ENCODE measurements at places on chromosomes 2 and 18.

- no peak for DNase-seq
Observed at GRCh38 chr2:110657724-110658305, 20.0 kb downstream of the BUB1 start.

- DNase-seq = no peak
Observed at GRCh38 chr2:25831746-25832449, 46.4 kb downstream of the ASXL2 start.

GRCh38 chr2:3238951-3239841, 138.4 kb downstream of the EIPR1 start:
- DNase-seq = no peak

DNA sequence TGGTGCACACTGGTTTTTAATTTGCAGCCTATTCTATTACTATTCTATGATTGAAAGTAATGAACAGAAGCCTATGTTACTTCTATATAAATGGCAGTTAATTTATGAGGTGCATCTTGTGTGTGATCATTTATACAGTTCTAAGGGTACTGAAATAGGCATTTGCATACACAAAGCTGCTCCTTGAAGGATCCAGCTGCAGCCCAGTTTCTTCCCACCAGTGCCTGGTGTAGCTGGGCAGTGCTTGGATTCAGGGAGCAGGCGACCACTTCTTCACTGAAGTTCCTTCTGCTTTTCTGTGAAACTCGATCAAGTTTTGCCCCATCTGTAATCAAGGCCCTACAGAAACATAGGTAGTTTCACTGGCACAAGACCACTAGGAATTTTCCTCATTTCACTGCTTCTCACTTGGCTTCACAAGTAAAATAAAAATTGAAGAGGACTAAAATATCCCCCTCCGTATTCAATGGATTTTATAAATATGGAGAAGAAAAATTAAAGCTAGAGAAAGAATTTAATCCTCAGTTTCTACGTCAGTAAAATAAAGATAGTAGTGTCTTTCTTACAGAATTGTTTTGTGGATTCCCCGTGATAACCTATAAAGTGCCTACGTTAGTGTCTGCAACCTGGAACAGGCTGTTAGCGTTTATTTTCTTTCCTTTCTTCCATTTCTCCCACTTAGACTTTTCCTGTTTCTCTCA, 1.7 kb upstream of the LPIN2 start:
- DNase-seq = no peak

GRCh38 chr2:188610827-188611226, 319.2 kb downstream of the GULP1 start:
- no peak for DNase-seq

GRCh38 chr2:132978840-132979239, 308.8 kb upstream of the LYPD1 start:
- no peak for DNase-seq

GRCh38 chr18:55390898-55391297, 197.1 kb downstream of the TCF4 start:
- DNase-seq = no peak

- no peak for DNase-seq
Observed at GRCh38 chr2:177810906-177811305, 261.7 kb downstream of the PDE11A start.

GRCh38 chr2:181570833-181571661, 85.9 kb downstream of the CERKL start:
- no peak for DNase-seq

GRCh38 chr2:26344581-26345282, 1.2 kb upstream of the SELENOI start:
- DNase-seq = no peak

DNA sequence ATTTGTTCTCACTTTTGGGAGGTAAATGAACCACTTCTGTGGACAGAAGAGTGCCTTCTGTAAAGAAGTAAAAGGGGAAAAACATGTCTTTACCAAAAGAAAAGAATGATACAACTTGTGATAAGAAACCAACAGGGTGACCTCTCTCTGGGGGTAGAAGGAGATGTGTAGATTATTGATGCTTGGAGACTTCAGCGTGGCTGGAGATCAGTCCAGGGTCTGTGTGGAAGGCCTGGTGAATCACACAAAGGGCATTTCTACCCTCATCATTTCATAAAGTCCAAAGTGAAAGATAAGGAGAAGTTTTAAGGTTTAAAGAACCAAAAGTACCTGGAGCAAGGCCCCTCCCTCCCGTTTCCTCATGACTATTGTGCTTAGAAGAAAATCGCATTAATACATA, 142.5 kb downstream of the NCK2 start:
- DNase-seq = no peak

DNA sequence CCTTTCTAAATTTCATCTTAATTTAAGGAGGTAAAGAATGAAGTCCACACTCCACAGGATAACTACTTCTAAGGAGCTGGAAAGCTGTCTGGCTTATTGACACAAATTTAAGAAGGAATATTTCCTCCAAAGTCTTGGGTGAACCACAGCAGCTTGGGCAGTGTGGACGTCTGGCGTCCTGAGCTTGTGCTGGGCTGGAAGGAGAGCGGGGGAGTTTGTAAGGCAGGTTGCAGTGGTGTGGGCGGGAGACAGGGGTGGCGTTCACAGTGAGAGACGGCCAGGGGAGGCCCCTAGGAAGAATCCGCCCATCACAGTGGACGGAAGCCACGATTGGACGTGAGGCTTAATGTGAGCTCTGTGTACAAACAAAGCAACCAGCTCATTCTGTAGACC, 25.7 kb downstream of the ADI1 start:
- DNase-seq = no peak

DNA sequence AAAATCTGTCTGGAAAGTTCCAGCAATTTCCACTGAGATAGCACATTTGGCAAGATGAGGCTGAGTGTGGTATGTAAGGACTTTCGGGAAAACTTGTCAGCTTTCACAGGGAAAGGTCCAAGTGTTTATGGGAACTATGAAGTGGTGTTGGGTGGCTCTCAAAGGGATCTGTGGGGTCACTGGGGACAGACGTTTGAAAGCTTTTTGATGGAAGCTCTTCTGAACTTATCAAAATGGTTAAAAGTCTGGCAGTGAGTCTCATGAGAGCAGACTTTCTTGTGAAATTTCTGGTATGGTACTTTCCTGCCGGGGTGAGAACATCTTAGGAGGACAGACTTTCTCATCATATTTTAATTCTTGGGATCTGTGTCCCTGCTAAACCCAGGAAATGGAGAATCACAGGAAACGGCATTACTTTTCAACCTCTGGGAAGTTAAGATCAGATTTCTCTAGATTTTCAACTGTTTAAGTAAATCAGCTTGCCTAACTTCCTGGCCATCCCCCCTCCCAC, 546.3 kb upstream of the ZEB2 start:
- DNase-seq = no peak

GRCh38 chr2:233556881-233557736, 9.5 kb downstream of the USP40 start:
- no peak for DNase-seq

- DNase-seq = no peak
Observed at GRCh38 chr2:12300019-12300602, 416.6 kb upstream of the TRIB2 start.

DNA sequence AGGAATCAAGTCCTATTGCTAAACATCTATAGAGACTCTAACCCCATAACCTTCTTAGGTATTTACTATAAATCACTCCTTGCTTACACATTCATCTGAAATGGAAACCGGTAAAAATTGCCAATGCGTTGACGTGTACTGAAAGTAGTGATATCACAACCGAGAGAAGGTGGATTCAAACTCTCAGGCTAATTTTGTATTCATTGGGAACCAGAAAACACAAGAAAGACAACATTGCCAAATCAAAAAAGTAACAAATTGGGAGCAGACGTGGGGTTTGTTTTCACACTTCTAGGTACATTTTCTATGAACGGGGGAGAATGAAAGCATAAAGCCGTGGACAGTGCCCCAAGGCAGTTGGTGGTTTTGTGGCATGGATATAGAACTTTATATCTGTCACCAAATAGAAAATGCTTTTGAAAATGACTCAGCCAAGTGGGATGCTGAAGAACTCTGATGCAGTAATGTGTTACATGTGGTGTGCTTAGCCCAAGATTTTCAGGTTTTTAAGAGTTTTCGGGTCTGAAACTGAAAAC, 155.1 kb upstream of the RASGRP3 start:
- no peak for DNase-seq

DNA sequence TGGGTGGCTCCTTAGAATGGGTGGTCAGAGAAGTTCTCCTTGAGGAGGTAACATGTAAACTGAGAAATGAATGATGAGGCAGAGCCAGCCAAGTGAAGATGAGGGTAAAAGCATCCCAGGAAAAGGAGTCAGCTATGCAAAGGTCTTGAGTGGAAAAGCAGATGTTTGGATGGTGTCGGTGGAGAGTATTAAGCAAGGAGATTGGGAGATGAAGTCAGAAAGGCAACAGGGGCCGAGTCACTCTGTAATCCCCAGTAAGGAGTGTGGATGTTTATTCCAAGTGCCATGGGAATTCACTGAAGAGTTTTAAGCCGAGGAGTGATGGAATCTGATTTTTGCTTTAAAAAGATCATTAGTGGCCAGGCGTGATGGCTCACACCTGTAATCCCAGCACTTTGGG, 3.4 kb upstream of the STAMBP start:
- DNase-seq = no peak

DNA sequence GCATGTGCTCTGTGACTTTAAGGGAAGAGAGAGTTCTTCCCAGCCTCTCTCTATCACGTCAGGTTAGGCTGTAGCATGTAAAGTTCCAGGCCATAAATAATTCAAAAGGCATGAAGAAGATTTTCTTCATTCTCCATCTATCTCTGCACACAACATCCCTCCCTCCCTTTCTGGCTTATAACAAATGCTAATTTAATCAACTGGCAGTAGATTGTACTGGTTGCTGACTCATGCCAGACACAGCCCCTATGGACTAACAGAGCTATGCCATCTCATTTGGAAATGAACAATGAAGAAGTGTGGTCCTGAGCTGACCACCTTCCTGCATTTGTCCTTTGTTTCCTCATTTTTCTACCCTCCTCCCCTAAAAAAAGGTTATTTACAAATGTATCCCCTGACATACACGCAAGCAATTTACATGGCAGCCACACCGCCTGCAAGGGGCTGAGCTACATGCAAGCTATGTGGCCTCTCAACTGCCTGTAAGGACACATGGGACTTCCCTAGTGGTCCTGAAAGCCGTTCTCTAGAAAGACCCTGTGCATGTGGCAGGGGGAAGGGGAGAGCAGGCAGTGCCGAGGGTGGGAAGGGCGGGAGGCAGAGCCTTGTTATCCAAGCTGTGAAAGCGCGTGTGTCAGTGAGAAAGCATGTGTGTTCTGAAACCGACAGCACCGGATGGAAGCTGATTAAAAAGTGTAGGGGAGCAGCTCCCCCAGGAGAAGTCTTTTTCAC, 90.9 kb upstream of the KLF7 start:
- DNase-seq = no peak

DNA sequence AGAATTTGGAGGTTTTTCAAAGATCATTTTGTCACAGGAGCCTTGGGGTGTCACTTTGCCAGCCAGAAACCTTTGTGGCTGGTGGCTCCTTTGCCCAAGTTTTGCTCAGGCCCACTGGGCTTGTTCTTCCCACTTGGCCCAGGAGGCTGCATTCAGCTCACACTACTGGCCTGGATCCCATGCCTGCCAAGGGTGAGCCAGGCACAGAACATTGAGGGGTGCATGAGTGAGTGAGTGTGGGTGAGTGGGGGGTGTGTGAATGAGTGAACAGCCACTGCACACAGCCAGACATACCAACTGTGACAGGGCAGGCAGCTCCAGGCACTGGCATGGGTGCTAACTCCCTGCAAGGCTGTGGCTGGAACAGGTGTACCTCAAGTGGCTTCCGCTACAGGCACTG, 39.6 kb downstream of the FAM171B start:
- DNase-seq = no peak

DNA sequence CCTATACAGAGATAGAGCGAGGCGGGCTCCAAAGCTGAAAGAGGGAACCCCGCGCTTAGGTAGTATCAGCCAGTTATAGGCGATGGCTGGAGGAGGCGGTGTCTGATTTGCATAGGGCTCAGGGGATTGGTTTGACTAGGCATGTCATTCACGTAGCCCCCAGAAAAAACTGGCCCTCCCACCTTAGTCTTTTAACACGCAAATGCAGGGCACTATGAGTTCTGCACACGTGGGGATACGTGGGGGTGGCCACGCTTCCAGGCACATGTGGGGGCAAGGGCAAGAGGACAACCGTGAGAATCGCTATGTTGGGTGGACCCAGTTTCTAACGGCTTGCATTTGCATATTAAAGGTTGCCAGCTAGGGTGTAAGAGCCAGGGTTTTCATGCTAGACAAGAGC, 56.7 kb upstream of the MSTN start:
- no peak for DNase-seq

DNA sequence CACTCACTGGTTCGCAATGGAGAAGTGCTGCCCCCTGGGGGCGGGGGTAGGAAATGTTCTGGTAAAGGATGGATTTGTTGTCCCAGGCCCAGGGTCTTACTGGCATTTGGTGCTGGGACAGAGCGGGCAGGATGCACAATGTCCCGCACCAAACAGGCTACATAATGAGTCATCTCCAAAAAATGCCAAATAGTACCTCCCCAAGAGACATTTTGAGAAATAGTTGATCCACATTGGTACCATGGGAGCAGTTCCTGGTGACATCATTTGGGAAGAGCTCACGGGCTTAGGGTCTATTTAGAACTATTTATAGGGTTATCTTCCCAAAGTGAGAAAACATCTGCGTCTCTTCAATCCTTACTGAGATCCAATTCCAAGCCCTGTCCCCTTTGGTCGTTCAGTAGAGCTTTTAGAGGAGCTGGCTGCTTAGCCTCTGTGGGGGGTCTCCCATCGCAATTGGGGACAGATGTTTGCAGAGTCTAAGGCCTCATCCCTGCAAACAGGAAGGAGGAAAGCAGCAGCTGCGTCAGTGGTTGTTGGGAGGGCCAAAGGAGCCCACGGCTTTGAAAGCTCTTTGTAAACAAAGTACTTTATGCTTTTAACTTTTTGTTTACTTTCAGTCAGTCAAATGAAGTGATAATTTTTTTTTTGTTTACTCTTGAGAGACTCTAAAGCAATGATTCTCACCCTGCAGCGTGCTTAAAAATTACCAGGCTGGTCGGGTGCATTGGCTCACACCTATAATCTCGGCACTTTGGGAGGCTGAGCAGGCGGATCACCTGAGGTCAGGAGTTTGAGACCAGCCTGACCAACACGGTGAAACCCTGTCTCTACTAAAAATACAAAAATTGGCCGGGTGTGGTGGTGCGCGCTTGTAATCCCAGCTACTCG, 49.3 kb downstream of the GREB1 start:
- peak; percentile 81 for DNase-seq
